Effector memory CD4-positive, alpha-beta T cell (primary cell): ENCODE measurements at places on chromosomes 6 and 20.

DNA sequence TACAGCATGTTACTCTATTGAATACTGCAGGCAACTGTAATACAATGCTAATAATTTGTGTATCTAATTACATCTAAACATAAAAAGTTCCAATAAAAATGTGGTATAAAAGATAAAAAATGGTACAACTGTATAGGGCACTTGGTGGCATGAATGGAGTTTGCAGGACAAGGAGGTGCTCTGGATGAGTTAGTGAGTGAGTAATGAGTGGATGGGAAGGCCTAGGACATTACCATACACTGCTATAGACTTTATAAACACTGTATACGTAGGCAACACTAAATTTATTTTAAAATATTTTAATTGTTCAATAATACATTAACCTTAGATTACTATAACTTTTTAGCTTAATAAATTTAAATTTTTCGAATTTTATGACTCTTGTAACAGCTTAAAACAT lies 579.6 kb upstream of the MAN1A1 start:
- H3K27me3 ChIP-seq: no peaks in the 10 kb centered on the region
- DNase-seq: no peak
- H3K27ac ChIP-seq: no peak overlapping the region
- H3K4me1 ChIP-seq: no peaks in the 10 kb centered on the region

DNA sequence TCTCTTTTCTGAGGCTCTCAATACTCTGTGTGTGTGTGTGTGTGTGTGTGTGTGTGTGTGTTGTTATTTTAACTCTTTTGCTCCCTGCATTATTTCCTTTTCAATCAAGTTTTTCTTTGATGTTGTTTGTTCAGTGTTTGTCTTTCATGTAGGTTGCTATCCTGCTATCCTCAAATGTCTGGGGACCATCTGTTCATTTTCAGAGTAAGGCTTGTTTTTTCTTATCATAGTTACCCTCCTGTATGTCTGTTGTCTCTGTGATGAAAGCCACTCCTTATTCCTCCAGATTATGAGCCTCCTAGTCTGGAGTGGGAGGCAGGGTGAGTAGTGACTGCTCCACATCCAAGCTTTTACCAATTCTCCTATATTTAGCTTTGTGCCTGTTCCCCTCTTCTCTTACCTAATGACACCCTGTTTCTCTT lies 9.2 kb downstream of the ENPP3 start:
- DNase-seq: no peak
- H3K4me1 ChIP-seq: no peaks in the 10 kb centered on the region
- H3K27me3 ChIP-seq: no peaks in the 10 kb centered on the region
- H3K4me3 ChIP-seq: no peak overlapping the region
- no peak overlapping the region for H3K27ac ChIP-seq
- H3K36me3 ChIP-seq: no peaks in the 10 kb centered on the region

DNA sequence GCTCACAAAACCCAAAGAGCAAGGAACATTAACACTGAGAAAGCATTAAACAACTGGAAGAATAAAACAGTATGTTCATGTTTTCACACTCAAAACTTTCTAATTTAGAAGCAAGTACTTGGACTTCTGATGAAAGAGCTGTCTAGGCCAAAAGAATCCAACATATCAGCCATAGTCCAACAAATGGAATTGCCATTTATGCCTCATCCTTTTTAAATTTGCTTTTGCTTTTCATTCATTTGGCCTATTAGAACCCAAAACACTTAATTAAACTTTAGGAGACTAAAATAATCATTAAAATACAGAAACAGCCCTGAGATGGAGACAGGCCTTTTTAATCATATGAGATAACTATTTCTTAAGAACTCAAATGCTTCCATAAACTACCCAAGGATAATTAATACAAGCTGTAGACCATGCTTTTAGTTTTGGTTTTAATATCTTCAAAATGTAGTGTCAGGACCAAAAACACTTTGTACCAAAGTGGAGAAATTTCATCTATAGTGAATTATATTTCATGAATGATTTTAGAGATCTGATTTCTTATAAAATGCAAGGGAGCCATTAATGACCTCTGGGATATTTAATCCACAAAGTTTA lies 166.5 kb downstream of the KIF6 start:
- H3K36me3 ChIP-seq: no peaks in the 10 kb centered on the region
- no peaks in the 10 kb centered on the region for H3K27me3 ChIP-seq
- no peaks in the 10 kb centered on the region for H3K4me1 ChIP-seq

GRCh38 chr6:144263786-144264185 lies 21.3 kb upstream of the UTRN start:
- no peak overlapping the region for H3K27ac ChIP-seq
- H3K4me3 ChIP-seq: no peak overlapping the region
- no peaks in the 10 kb centered on the region for H3K36me3 ChIP-seq
- no peaks in the 10 kb centered on the region for H3K4me1 ChIP-seq
- DNase-seq: no peak

DNA sequence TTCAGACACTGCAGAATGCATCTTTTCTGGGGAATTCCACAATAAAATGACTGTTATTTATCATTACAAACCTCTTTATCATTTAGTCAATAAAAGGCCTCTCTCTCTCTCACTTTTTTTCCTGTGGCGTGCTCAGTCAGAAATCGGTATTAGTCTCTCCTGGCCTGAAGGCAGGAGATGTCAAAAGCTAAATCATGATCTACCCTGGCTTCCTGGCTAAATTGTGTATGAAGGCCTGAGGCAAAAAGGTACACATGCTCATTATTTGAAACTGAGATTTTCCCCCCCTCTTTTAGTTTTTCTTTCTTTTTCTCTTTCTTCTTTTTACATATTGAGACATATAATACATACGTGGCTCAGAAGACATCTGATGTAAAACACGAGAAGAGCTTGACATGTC lies 375.0 kb upstream of the SLC35B3 start:
- H3K27ac ChIP-seq: no peak overlapping the region
- no peak overlapping the region for H3K4me3 ChIP-seq
- no peaks in the 10 kb centered on the region for H3K4me1 ChIP-seq
- no peak for DNase-seq
- no peaks in the 10 kb centered on the region for H3K36me3 ChIP-seq

- peaks cover 3% of the 10 kb centered on the region for H3K36me3 ChIP-seq
- peak overlapping the region; percentile 62 for H3K27ac ChIP-seq
Measured at GRCh38 chr20:63573647-63574131, 350 bp downstream of the HELZ2 start.

DNA sequence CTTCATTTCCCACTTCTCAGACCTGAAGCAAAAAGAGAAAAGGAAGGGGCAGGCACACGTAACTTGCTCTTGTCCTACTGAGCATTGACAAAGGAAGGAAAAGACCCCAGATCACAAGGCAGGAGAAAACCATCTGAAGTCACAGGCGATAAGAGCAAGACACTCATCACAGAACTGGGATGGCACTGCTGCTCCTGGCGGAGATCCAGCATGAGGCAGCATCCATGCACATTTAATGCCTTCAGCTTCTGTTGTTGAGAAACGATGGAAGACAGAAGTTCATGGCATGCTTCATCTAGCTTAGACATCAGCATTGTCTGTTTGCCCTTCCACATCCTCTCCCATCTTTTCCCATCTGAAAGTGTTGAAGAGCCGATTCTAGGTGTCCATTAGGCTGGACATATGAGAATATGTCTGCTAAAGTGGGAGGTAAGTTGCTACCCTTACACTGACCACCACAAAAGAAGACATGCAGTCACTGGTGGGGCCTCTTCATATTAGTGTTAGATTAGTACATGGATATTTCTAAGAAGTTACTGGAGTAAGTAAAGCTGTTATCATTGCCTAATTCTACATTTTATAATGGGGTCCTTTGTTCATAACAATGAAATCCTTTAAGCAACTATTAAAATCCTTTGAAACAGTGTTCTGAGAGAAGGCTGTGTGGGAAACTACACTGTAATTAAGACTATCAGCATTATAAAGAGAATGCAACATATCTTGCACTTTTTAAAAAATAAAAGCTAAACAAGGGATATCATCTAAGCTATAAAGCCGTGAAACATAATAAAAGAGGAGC lies 618.5 kb downstream of the C6orf118 start:
- H3K27me3 ChIP-seq: no peaks in the 10 kb centered on the region
- H3K27ac ChIP-seq: no peak overlapping the region
- H3K4me3 ChIP-seq: no peak overlapping the region
- no peaks in the 10 kb centered on the region for H3K4me1 ChIP-seq

GRCh38 chr20:46260480-46260879 lies 47.8 kb downstream of the CDH22 start:
- no peak for DNase-seq
- no peaks in the 10 kb centered on the region for H3K27me3 ChIP-seq
- H3K4me1 ChIP-seq: no peaks in the 10 kb centered on the region
- no peak overlapping the region for H3K27ac ChIP-seq
- no peak overlapping the region for H3K4me3 ChIP-seq

DNA sequence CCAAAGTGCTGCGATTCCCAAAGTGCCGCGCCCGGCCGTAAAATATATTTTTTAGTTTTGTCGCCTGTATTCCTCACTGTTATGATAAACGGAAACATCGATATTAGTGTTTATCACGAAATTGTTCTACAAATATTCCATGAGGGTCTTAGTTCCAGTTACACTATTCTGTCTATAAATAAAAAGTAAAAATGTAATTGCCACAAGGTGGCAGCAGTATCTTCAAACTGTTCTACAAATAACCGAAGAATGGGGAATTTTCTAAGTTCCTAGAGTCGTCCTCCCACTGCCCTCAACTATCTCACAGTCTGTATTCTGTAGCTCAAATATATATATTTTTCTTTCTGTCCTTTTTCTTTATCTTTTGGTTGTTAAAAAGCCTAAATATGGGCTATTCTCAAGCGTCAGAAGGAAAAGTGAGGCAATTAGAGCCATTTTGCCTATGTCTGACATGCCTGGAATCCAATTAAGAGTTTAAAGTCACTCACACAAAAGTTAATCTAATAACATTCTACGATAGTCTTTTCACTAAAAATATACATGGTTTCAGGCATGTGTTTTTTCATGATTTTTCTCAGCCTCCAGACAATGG lies 14.2 kb upstream of the FAM162B start:
- no peaks in the 10 kb centered on the region for H3K4me1 ChIP-seq
- H3K36me3 ChIP-seq: no peaks in the 10 kb centered on the region
- DNase-seq: no peak
- H3K27me3 ChIP-seq: no peaks in the 10 kb centered on the region
- no peak overlapping the region for H3K27ac ChIP-seq
- H3K4me3 ChIP-seq: no peak overlapping the region

DNA sequence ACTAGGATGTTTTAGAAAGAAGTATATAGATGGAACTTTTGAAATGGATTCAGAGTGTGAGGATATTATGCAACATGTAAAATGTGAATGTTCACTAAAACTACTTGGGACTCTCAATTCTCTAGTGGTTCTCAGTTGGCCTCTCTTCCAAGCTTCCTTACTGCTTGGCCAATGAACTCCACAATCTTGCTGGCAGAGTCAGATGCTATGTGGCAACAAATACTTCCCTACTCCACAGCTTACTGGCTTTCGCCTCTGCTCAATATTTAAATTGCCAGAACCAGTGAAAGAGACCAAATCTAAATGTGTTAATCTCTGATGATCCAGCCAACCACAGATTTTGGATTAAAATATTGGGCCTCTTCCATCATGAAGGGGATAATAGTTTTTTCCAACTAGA lies 138.4 kb downstream of the HTR1B start:
- DNase-seq: no peak
- no peaks in the 10 kb centered on the region for H3K36me3 ChIP-seq
- H3K4me3 ChIP-seq: no peak overlapping the region
- no peaks in the 10 kb centered on the region for H3K4me1 ChIP-seq

DNA sequence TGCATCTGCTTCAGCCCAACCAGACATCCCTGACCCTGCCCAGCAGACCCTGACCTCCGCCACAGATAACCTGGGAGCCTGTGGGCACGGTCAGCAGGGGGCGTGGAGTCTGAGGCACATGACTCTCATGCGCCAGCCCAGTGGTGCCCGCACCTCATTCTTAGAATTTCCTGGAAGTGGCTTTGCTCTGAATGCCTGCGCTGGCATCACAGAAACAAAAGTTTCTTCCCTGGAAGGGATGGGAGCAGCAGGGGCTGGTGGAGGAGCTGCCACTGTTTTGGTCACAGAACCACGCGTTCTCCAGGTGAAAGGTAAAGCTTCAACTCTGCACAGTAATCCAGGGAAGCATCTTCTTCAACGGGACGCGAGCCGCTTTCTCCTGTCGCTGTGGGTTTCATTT lies 67.9 kb upstream of the DUSP22 start:
- H3K27me3 ChIP-seq: no peaks in the 10 kb centered on the region
- H3K36me3 ChIP-seq: no peaks in the 10 kb centered on the region
- DNase-seq: no peak

GRCh38 chr6:125919618-125920017 lies 37.0 kb upstream of the HINT3 start:
- H3K4me1 ChIP-seq: peaks cover 14% of the 10 kb centered on the region
- peaks cover 54% of the 10 kb centered on the region for H3K36me3 ChIP-seq
- H3K4me3 ChIP-seq: no peak overlapping the region
- peak overlapping the region; percentile 42 for H3K27ac ChIP-seq
- H3K27me3 ChIP-seq: no peaks in the 10 kb centered on the region

DNA sequence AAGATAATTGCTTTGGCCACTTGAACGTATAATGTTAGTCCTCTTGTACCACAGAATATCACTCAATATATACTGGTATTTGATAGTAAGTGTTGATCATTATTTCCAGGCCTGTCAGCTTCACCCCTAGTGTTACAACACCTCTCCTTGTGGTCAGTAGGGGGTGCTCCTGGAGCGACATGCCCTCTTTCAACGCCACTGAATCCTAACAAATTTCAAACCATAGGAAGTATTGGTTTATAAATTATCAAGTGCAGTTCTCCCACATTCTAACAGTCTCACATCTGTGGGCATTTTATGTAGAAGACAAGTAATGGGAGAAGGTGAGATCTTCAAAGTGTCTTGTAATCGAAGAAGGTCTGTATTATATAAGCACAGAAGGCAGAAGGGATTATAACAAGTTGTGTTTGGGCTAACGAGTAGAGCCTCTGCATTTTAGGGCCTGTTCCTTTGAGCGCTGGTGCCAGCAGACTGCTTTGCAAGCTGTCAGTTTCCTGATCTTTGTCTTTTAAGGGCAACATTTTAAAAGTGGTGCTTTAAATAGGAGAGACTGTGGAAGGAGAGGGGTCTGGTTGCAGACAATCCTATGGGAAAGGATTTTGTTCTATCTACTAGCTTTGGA lies 57.1 kb upstream of the CEP162 start:
- H3K4me3 ChIP-seq: no peak overlapping the region
- H3K27me3 ChIP-seq: no peaks in the 10 kb centered on the region
- H3K27ac ChIP-seq: no peak overlapping the region

GRCh38 chr6:11398451-11399326 lies 138.9 kb upstream of the TMEM170B start:
- H3K27me3 ChIP-seq: no peaks in the 10 kb centered on the region
- no peak for DNase-seq
- no peaks in the 10 kb centered on the region for H3K4me1 ChIP-seq
